ENCODE measurements at places on chromosomes 2 and 18.

DNA sequence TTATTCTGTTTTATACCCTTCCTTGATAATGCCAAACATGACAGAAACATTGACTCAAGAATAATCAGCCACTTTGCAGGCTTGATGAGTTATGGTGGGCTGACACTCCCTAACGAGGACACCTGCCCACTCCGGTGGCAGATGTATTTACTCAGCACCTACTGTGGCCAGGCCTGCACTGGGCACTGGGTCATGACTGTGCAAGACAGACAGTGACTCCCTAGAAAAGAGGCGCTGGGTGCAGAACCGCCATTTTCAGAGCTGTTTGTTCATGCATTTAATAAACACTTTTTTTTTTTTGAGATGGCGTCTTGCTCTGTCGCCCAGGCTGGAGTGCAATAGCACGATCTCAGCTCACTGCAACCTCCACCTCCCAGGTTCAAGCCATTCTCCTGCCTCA, 32.5 kb downstream of the SNED1 start:
- no peak for DNase-seq

- no peak for DNase-seq
Observed at GRCh38 chr18:53457068-53457467, 767.4 kb downstream of the MBD2 start.

- DNase-seq = no peak
Observed at GRCh38 chr2:27822049-27822448, 50.5 kb downstream of the MRPL33 start.

- no peak for DNase-seq
Observed at GRCh38 chr2:33577084-33577483, 22.0 kb downstream of the FAM98A start.

DNA sequence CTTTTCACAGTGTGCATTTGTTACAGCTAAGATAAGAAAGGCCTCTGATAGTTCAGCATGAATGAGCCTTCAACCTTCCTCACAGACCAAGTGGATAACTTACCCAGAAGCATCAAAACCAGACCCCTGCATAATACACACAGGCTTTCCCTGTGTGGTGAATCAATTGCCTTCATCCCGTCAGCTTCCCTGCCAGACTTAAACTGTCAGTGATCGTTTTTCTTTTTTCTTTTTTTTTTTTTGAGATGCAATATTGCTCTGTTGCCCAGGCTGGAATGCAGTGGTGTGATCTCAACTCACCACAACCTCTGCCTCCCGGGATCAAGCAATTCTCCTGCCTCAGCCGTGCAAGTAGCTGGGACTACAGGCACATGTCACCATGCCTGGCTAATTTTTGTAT, 20.5 kb upstream of the SLC35F5 start:
- DNase-seq = no peak

GRCh38 chr18:79866889-79867574, 69.3 kb downstream of the KCNG2 start:
- no peak for DNase-seq

DNA sequence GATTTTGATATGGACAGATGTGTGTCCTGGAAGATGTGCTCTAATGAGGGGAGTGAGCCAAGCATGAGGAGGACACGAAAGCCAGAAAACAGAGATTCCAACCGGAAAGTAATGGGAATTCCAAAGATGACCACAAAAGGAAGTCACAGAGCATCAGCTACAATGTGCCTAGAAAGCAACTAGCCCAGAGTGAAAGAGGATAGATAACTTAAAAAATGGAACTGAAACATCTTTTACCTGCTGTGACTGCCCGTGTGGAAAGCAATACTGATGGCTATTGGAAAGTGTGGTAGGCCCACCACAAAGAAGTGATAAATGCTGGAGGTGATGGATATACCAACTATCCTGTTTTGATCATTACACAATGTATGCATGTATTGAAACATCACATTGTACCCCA, 21.6 kb downstream of the DNMT3A start:
- no peak for DNase-seq

DNA sequence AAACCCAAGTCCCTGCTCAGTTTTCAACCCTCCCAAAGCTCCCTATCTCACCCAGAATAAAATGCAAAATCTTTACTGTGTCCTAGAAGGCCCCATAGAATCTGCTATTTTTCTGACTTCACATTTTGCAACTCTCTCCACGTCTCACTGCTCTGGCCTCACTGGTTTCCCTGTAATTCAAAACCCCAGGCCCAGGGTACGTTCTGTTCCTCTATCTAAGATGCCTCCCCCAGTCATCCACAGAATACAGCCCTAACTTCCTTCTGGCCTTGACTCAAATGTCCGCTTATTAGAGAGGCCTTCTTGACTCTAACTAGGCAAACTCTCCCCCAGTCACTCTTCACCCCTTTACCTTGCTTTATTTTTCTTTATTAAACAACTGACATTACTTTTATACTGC, 42.0 kb downstream of the FAM161A start:
- DNase-seq = no peak

GRCh38 chr2:64770137-64770780, 116.5 kb upstream of the SERTAD2 start:
- no peak for DNase-seq

GRCh38 chr2:160241251-160242137, 41.4 kb upstream of the ITGB6 start:
- DNase-seq = no peak

Data from stimulated activated CD8-positive, alpha-beta memory T cell treated with anti-CD3 and anti-CD28 coated beads, Interleukin-2, amount 100 ng/mL, for 1 hour (primary cell).